HTR-8/SVneo (cell line): ENCODE measurements at places on chromosomes 16 and 17.

DNA sequence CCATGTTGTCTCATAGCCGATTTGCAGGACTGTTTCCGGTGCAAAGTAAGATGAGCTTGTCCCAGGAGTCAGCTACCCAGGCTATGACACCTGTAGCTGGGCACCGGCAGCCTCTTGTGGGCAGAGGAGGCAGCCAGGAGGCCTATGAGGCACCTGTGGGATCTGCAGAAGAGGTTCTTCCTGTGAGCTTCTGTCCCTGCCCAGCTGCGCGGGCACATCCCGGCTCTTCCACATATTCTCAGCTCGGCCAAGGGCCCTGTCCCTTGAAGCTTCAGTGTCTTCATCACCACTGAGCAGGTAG lies 21.3 kb upstream of the CAPN15 start:
- DNase-seq, result no peak

DNA sequence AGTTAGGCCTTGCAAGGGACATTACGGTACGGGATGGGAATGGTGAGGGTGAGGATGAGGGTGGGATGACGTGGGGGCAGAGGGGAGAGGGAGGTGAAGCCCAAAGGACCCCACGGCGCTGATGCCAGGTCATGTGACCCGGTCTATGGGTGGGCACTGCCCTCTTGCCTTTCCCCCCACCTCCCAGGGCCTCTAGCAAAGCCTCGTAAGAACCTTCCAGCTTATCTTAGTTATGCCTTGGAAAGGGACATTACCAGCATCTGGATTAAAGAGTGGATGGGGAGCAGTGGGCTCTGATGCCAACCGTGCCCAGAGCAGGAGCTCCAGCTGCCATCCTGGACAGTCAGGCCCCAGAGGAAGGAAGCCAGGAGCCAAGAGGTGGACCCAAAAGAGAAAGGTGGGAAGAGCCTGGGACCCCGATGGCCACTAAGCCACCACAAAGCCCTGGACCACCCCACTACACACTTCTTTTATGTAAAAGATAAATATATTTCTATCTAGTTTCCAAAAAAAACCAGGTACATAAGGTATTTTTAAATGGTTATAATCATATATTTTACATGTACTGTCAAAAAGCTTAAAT lies 40.9 kb downstream of the TK2 start:
- no peak for DNase-seq

DNA sequence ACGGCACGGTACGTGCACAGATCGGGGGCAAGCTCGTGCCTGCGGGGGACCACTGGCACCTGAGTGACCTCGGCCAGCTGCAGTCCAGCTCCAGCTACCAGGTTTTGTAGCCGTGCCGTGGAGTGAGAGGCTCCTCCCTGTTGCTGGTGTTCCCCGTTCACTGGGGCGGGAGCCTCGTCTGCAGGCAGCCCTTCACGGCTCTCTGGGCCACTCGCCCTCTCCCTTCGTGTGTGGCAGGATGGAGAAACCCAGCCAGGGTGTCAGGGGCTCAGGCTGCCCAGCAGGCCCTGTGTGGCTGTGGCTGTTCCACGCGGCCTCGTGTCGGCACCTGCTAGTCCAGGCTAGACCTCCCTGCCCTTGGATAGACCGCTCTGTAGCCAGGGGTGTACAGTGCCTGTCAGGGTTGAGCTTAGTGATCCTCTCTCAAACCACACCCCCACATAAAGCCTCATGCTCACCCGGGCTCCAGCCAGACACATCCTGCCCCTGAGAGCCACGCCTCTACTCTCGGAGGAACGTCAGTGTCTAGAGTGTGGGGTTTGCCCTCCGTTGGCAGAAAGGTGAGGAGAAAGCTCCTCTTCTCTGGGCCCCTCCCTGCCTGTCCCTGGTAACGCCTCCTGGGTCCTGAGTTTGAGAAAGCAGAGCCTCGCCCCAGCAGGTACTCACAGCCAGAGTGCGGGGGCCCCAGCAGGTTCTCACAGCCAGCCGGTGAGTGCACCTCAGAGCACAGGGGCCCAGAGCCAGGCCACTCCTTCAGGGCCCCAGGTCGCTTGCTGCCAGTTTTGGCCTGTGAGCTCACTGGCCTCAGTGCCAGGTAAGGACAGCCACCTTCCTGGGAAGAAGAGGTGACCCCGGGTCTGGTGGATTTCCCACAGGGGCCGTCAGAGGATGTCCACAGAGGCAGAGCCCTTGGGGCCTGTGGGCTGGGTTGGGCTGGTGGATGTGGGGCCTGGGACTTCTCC lies 27.7 kb downstream of the NME3 start:
- no peak for DNase-seq

DNA sequence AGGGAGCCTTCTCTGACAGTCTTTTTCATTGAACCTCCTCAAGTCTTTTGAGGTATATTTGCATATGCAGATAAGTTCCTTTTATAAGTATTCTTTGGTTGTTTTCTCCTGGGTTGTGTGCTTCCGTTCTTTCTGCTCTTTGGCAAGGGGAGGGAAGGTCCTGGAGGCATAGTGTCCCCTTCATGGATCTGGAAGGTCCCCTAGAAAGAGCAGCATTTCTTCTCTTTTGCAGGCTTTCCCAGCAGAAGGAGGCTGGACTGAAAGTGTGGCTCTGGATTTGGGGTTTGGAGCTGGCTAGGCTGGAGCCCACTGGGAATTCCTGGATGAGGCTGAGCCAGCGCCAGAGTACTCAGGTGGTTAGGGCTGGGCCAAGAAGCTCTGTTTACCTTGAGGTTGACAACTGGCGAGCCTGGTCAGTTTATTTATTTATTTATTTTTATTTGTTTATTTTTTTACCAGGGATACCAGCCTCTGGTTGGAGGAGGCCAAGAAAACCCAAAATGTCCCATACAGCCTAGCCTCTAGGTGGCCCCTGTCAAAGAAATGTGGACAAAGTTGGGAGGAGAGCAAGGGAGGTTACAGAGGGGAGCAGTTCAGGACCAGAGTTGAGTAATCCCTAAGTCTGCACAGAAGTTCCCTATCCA lies 5.4 kb upstream of the TOP2A start:
- DNase-seq, result no peak

DNA sequence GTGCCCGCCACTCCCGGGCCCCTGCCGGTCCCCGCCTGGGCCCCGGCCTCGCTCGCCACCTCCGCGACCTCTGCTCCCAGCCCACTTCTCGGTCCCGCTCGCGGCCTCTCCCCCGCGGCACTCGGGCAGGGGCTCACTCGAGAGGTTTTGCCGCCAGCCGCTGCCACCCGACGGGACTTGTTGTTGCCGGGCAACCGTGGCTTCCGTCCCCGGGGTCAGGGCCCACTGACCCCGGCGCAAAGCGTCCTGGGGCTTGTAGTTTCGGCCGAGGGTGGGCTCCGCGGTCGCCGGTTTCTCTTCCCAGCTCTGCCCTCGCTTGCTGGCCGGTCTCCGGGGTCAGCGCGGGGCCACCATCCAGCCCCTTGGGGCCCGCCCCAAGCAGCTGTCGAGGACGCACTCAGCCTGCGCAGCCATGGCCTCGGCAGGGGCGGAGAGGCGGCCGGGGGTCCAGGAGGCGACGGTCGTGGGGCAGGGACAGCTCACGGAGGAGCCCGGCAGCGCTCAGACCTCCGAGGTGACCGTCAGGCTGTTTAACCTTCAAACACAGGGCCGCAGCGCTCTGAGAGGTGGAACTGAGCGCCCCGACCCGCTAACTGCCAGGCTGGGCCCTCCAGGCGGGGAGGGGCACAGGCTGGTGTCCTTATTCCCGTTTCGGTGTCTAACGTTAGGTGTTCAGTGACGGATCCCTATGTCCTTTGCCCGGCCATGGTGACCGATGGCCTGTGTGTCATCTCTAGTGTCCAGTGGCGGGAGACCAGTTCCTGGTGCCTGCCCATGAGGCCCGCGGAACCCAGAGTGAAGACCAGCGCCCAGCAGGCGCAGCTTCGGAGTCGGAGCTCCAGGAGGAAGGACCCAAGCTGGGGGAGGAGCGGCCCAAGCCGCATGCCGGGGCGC lies at the start of the genes C16orf86 and ENKD1:
TSS of gene C16orf86 (plus strand) at position 256 of the 894 bp plus-strand sequence. CDS start at position 413, 157 bp downstream.
TSS of gene ENKD1 (minus strand) at position 192 of the 894 bp plus-strand sequence. CDS start 308 bp downstream, outside the sequence.
- DNase-seq, result peak; percentile 93

DNA sequence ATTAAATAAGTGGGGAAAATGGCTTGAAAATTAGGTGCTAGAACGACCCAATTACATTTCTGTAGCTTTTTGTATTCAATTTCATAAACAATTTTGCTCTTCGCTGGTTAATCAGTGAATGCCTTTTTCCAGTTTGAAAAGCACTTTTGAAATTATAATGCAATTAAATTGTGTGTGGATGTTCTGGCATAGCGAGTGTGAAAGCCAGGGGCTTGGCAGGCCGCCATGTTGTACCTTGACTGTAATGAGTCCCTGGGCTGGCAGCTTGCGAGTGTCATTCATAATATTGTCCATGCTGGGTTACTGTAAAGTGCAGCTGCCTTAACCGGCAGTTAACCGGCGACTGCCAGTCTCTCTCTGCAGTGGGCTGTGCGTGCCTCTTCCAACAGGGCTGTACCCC lies 177.8 kb downstream of the CCDC182 start:
- no peak for DNase-seq

DNA sequence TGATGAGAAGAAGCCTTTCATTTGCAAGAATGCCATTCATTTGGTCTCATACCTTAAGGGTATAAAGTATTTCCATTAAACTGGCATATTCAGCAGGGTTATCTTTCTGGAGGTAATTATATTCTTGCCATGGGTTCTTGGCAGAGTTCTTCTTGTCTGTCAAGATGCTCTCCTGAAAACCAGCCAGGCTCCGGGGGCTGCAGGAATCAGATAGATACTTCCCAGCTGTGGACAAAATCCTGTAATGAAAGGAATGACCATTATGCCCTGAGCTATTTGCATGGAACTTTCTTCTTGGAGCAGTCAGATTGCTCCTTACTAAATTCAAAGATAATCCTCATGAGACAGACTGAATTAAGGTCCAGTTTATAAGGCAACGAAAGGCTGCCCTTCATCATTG lies 47.0 kb downstream of the COG7 start:
- DNase-seq, result no peak

GRCh38 chr17:60155815-60156214 lies 6.0 kb downstream of the CA4 start:
- DNase-seq, result no peak

DNA sequence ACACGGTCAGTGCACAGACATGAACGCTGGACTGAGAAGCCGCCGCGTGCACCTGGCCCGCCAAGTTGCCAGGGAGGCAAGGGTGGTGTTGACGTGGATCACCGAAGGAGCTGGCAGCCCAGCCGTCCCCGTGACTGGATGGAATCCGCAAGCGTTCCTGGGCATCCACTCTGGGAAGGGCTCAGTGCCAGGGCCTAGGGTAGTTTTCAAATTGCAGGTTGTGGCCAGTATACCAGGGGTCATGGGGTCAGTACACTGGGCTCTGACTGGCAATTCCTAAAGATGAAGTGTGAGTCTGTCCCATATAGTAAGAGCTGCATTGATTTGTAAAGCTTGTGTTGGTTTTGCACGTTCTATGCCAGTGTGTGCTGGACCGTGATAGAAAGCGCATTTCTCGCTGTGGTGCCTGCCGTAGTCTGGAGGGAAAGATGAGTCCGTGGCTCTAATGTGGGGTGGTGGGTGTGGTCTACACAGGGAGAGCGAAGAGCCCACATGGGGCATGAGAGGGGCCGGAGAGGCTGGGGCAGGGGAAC lies 21.1 kb upstream of the METRNL start:
- no peak for DNase-seq

DNA sequence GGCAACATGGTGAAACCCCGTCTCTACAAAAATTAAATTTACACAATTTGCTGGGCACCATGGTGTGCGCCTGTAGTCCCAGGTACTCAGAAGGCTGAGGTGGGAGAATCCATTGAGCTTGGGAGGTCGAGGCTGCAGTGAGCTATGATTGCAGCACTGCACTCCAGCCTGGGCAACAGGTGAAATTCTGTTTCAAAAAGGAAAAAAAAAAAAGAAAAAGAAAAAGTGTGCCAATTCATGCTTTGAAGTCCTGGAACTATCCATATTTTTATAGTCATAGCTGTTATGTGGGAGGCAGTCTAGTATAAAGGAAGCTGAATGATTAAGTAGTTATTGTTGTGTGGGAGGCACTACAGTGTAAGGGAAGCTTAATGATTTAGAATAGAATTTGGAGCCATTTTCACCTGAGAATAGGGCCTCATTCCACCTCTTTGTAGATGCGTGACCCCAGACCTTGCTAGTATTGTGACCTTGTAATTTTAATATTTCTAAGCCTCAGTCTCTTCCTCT lies 31.6 kb downstream of the IQCK start:
- no peak for DNase-seq
